Stimulated activated CD8-positive, alpha-beta memory T cell treated with anti-CD3 and anti-CD28 coated beads, Interleukin-15, amount 100 ng/mL, for 1 hour (primary cell): ENCODE measurements at places on chromosomes 3 and 15.

DNA sequence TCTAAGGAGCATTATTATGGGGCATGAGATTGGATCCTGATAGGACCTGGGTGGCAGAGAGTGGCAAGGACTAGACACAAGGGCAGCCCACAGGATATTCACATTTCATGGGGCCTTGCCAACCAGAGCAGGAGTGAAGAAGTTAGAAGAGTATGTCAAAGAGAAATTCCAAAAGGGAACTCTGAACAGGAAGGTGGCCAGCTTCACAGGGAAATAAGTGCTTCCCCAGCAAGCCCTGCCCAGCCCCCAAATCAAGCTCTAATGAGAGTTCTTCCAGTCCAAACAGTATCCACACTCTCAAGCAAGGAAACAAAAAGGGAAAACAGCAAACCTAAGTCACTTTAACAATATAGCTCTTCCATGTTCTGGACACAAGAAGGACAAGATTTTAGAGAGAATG lies 130.2 kb upstream of the COL8A1 start:
- DNase-seq, result no peak

GRCh38 chr15:51328926-51329325 lies 9.5 kb downstream of the CYP19A1 start:
- no peak for DNase-seq

- no peak for DNase-seq
Observed at GRCh38 chr3:15728766-15729165, 69.0 kb downstream of the ANKRD28 start.

- DNase-seq, result no peak
Observed at GRCh38 chr3:50090984-50091383, 2.3 kb downstream of the RBM5 start.

GRCh38 chr3:172294223-172294806 lies 153.9 kb downstream of the GHSR start:
- DNase-seq, result no peak
